Activated naive CD8-positive, alpha-beta T cell treated with anti-CD3 and anti-CD28 coated beads for 36 hours (primary cell): ENCODE measurements at places on chromosomes 13 and 19. TPM values are rescaled to one million over a fixed set of nuclear protein-coding genes. Genes with fewer than 3 reads are reported as not detected.

GRCh38 chr13:78402708-78403400 is 200.5 kb downstream of the POU4F1 start:
- DNase-seq: no peak

- DNase-seq: no peak
Measured at GRCh38 chr13:30880856-30881155, 25.3 kb upstream of the MEDAG start.

- DNase-seq: no peak
Measured at GRCh38 chr19:35531291-35531690, 2.0 kb upstream of the GAPDHS start.

The PSG1 gene
- total RNA-seq: not detected

DNA sequence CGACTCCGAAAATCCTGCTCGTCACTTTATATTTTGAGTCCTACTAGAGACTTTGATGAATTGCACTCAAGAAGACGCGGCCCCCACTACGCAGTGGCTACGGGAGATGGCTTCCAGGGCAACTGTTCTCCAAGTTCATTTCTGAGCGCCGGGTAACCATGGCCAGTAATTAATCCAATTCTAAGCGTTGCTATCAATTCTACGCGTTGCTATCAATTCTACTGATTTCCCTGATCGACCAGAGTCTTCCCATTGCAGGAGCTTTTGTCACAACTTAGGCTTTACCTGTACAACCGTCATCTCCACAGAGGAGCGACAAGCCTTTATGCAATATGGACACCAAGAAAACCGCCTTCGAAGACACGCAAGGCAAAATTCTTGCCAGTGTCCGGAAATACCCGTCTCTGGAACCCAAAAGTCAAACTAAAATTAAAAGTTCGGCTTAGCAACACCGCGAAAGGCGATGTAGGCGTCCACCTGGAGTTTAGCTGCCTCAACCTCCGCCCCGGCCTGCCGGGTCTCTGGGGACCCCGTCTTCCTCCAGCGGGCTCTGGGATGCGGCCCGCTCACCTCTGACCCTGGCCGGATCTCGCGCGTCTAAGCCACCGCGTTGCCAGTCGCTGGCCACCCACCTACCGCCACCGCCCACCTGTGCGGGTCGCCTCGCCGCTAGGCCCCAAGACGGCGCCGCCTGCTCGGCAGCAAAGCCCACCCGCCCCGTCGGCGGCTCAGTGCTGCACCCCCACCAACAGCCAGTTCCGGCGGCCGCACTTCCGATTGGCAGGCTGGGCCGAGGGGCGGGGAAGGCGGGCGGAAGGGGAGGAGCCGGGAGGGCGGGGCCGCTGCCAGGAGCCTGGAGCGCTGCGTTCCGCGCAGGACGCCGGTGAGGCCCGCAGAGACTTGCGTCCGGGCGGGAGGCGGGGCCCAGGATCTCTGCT is at the start of gene SUPT20H:
Gene SUPT20H, minus strand, starts transcription at position 779 of the 938 bp plus-strand sequence. CDS start 8,198 bp downstream, outside the sequence.
- peak; percentile 94 for DNase-seq

- no peak for DNase-seq
Measured at GRCh38 chr13:73278186-73278585, 219.4 kb downstream of the KLF5 start.

- no peak for DNase-seq
Measured at GRCh38 chr19:55495646-55496349, 7.6 kb downstream of the SSC5D start.

GRCh38 chr19:50205681-50206138 is 2.3 kb downstream of the MYH14 start:
- no peak for DNase-seq

GRCh38 chr13:79675931-79676660 is 195.1 kb downstream of the NDFIP2 start:
- no peak for DNase-seq

- no peak for DNase-seq
Measured at GRCh38 chr13:93851236-93851635, 624.6 kb downstream of the GPC6 start.

GRCh38 chr13:39787086-39787487 is 131.6 kb downstream of the COG6 start:
- no peak for DNase-seq

DNA sequence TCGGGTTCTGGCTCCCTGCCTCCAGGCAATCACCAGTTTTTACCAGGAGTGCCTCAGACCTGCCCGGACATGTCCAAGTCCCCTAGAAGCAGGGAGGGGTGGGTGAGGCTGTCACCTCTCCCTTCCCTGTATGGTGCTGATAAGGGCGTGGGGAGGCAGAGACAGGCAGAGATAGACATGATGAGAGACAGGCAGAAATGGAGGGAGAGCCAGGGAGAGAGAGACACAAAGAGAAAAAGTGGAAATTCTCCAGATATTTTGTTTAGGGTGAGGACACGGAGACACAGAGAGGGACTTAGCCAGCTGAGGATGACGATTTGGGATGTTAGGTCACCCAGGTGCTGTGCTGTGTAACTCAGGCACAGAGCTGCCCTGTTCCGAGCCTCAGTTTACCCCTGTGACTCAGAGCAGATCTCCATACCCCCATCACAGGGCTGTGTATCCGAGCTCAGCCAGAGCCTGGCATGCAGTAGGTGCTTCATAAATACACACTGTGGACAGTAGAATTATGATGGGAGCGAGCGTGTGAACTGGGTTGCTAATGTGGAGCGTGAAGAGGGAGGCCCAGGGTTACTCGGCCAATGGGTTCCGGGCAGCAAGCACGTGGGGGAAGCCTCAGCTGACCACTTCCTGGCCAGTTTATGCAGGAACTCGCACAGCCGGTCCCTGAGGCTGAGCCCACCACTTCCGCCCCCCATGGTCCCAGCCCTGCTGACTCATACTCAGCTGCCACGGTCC is 11.9 kb upstream of the GDF15 start:
- DNase-seq: peak; percentile 75

DNA sequence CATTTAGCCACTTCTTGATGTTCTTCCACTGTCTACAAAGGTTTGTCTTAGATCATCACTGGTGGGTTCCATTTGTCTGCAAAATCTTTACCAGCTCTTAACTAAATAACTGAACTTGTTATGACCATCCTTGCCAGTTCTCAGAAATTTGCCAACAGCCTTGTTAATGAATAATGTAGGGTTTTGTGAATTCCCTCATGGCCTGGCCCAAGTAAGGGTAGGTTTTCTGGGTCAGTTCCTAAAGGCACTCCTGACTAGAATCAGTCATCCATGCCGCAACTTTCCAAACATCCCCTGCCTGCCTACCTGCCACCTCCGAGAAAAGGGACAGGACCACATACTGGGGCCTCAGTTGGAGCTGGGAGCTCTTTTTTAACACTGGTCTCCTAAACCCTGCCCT is 4.0 kb downstream of the COL4A1 start:
- DNase-seq: no peak

- no peak for DNase-seq
Measured at GRCh38 chr13:30580852-30581502, 36.7 kb upstream of the USPL1 start.

The TSKS gene
- total RNA-seq: 0.72 TPM

DNA sequence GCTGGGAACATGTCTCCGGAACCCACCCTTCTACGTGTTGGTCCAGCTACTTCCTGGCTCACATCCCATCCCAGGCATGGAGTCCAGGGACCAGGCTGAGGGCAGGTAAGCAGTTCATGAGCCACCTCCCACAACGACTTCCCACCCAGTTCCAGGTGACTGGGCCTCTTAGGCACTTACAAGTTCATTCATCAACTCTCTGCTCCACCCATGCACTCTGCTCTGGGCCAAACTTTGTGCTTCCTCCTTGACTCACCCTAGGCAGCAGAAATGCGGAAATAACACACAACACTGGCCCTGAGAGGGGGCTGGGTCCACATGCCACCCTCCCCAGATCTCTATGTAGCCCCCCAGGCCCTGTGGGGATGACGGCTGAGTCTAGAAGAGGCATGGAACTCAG is 20.5 kb downstream of the IQCN start:
- no peak for DNase-seq

The NKPD1 gene
- total RNA-seq: not detected

The EBI3 gene
- 6.7 TPM for total RNA-seq

The RAB20 gene
- total RNA-seq: 10.9 TPM

DNA sequence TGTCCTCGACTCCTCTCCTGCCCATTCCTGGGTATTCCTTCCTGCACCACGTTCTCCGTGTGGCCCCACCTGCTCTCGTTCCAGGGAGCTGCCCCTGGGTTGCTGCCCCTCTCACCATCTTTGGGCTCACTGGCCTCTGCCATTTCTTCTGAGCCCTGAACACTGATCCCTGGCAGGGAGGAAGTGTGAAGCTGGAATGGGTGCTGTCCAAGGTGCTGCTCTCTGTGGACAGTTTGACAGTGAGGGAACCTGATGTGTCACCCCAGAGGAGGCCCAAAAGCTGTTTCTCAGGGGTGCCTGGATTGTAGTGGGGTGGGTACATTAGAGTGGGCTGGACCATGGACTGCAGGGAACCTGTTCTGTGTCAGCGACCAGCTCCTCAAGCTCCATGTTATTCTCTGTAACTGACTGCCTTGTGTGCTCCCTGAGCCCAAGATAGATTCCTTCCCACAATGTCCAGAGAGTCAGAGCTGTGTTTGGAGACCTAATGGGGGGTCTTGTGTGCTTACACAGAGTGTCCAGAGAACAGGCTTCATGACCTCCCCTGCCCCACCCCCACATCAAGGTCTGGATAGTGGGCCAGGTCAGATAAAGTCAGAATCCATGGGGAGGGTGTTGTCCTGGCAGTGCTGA is 7.2 kb upstream of the CEACAM8 start:
- DNase-seq: no peak

DNA sequence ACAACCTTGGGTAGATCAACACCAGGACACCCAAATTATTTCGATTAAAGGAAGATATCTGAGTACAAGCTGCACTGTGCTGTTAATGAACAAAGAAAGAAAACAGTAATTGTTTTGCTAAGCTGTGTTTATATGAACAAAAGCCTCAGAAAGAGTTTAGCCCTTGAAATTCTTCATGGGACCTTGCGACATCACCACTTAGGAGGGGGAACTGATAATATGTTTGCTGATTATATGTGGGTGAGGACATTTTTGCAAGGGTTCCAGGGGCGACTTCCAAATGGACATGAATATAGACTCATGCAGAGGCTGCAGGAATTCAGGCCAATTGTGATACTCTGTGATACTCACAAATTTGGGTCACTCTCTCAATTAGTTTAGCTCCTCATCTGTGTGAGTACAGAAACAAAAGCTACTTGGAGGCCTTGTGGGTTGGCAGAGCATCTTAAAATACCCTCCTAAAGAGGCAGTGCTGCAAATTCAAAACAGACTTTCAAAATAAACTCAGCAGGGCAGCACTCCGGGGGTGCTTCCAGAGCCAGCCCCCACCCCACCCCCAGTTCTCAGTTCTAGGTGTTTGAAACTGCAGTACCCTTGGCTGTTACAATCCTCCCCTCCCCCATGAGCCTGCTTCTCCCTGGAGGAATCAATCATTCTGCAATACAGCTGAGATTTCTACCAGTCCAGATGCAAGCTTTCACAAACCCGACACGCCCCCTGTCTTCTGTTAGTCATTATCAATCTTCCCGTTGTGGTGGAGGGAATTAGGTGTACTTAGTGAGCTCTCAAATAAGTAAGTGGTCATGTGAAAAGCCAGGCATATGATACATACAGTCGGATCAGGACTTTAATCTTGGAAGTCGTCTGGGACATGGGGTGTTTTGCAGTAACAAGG is 97.0 kb upstream of the MBNL2 start:
- DNase-seq: no peak

The LMTK3 gene
- 2.2 TPM for total RNA-seq

The ZIM2 gene
- not detected for total RNA-seq

GRCh38 chr19:34051255-34051654 is 121.0 kb upstream of the LSM14A start:
- DNase-seq: no peak

DNA sequence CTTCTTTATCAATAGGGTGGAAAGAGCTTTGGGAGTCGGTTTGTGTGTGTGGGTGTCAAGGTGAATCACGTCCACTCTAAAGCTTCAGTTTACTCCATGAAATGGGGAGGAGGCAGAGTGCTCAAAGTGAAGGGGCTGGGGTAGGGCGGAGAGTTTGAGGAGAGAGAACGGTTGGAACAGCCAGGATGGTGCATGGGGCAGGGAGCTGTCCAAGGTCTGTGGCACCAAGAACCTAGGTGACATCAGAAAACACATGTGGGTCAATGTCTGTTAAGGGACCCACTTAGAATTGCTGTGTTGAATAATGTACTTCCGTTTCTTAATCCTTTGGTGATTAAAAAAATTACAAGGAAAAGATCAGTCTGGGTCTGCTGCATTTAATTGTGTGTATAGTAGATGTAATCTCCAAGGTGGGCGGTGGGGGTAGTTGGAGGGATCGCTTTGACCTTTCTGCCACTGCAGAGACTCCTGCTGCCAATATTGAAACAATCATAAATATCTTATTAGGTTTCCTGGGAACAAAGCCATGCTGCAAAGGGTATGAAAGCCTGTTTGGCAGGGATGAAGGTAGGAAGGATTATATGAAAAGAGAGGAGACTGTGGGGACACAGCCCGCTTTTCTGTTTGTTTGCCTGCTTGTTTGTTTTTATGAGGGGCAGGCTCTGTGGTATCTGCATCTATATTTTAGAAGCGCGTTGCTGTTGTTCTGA is 122.3 kb downstream of the ATP8A2 start:
- no peak for DNase-seq

The TNPO2 gene
- total RNA-seq: 134 TPM

The SYCN gene
- not detected for total RNA-seq

DNA sequence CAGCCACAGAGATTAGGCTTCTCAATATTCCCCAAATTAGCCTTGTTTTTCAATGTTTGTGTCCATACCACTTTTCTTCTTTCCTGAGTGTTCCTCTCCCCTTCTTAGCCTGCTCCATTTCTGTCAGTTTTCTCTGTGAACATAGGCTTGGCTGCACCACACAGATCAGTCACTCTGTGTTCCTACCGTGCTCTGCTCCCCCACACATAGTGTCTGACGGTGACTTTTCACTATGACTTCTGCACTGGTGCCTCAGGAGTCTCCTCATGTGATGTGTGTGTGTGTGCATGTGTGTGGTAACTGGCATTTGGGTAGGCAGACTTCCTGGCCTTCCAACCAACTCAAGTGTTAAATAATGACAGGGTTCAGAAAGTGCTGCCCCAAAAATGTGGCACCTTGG is 47.9 kb upstream of the MYCBP2 start:
- DNase-seq: no peak

- DNase-seq: no peak
Measured at GRCh38 chr13:110416131-110417025, 109.3 kb downstream of the COL4A2 start.

The ZNF256 gene
- 12.9 TPM for total RNA-seq
